ENCODE measurements at places on chromosomes 12 and 14.

GRCh38 chr12:106999446-106999845, 12.5 kb upstream of the MTERF2 start:
- DNase-seq: no peak

GRCh38 chr12:38745601-38746000, 159.8 kb downstream of the CPNE8 start:
- DNase-seq: no peak

DNA sequence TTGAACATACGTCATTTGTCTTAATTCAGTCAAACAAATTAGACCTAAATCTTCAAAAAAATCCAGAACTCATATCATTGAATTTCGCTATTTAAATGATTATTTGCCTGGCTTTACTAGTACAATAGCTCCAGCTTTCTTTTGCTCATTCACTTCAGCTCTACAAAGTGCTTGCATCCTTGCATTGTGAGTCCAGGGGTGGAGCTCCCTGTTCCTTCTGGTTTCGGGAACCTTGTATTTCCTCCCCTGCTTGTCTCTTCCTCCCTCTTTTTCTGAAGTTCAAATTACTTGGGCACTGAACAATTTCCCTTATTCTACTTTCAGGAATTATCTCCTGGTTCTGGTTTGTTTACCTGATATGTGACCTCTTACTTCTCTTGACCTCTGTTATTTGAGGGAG, 58.1 kb upstream of the KITLG start:
- DNase-seq: no peak

GRCh38 chr12:20585913-20586312, 109.2 kb upstream of the SLCO1C1 start:
- no peak for DNase-seq

- no peak for DNase-seq
Measured at GRCh38 chr12:42982828-42983227, 393.3 kb upstream of the PRICKLE1 start.

DNA sequence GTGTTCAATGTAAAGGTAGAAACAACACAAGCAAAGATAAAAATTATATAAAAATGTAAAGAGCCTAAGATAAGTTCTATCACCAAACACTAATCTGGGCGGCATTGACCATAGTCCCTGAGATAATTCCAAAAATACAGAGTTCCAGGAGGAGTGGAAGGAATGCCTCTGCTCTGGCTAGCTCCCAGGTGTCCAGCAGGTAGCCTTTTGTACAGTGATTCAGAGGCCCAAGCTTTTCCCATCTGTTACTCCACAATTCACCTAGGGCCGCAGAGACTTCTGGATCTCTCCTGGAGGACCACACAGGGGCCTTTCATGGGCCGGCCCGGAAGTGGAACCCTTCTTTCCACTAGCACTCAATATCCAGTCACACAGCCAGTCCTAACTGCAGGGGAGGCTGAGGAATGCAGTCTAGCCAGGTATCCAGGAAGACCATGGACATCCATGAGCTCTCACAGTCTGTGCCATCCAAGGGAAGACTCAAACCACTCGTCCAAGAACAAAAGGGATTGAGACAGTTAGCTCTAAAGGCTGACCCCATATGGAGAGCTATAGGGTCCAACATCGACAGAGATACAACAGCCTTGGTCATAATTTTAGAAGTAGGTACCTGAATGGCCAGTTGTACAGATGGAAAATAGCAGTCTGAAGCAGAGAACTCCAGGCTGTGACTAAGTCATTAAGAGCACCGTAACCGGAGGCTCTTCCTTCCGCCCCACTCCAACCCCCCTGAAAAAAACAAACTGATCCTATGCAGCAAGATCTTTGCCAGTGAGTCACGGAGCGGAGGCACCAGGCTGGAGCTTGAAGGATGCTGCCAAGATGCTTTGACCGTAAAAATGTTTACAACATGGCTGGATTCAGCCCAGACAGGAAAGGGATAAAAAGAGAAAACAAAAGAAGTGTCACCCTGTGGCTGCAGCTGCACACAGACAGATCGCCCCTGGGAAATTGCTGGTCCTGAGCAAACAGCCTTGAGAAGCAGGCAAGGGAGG, 204.8 kb downstream of the NUAK1 start:
- no peak for DNase-seq

DNA sequence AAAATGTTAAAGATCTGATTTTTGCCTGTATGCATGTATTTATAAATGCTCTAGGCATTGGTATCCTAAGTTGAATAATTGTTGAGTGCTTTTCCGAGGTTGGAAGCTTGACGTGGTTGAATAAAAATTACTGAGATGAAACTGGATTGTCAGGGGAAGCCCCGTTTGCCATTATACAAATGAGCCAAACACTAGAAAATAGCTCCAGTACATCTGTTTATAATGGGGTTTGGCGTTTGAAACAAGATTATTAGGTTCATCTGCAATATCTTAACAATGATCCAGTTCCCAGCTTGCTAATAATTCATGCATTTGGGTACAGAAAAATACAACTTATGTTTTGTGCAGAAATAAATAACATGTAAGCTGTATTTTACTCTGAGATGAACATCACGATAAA, 789.6 kb downstream of the GALC start:
- DNase-seq: no peak
